IPS DF 6.9 (cell line): ENCODE measurements at places on chromosomes 6 and 20.

DNA sequence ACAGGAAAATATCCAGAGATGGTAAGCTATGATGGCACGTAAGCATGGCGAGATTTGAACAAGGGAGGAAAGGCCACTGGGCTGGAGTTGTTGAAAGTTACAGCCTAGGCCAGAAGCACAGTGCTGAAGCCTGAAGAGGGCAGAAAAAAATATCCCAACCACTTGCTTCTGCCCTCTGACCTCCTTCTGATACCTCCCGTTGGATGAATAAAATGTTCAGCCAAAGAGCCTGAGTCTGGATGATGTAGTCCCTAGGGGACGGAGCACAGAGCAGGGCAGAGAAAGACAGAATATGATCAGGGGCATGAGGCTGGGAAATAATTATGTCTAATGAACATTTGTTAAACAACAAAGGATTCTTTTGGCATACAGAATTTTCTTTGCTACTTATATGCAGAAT, 19.7 kb downstream of the KLHL31 start:
- no peak for DNase-seq

- no peak for DNase-seq
Measured at GRCh38 chr6:109255087-109255486, 127.2 kb downstream of the CD164 start.

DNA sequence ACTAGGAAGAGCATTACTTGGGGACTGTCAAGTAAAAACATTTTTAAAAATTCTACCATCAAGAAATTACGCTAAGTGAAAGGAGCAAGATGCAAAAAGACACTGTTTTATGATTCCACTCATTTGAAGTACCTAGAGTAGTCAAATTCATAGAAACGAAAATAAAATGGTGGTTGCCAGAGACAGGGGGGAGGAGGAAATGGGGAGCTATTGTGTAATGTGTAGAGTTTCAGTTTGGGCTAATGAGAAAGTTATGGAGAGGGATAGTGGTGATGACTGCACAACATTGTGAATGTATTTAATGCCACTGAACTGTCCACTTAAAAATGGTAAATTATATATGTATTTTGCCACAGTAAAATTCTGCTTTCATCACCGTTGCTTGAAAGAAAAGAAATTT, 83.8 kb downstream of the UST start:
- no peak for DNase-seq

DNA sequence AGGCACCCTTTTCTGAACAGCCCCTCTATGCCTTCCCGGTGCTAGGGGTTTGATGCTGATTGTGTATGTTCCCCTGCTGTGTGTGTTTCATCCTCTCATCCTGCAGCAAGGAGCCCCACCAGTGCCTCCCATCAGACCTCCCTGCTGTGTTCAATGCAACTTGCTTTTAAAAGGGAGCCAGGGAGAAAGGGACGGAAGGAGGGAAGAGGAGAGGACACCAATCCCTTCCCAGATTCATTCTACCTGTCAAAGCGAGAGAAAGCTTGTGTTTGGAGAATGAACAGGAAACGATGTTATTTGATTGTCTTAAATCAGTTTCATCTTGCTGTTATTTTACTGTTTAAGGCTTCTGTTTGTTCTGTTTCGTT, 259.2 kb downstream of the ADGB start:
- no peak for DNase-seq

- DNase-seq = no peak
Measured at GRCh38 chr6:169978615-169979161, 227.3 kb downstream of the ERMARD start.

- no peak for DNase-seq
Measured at GRCh38 chr20:45409521-45410272, 1.6 kb downstream of the DBNDD2 start.

DNA sequence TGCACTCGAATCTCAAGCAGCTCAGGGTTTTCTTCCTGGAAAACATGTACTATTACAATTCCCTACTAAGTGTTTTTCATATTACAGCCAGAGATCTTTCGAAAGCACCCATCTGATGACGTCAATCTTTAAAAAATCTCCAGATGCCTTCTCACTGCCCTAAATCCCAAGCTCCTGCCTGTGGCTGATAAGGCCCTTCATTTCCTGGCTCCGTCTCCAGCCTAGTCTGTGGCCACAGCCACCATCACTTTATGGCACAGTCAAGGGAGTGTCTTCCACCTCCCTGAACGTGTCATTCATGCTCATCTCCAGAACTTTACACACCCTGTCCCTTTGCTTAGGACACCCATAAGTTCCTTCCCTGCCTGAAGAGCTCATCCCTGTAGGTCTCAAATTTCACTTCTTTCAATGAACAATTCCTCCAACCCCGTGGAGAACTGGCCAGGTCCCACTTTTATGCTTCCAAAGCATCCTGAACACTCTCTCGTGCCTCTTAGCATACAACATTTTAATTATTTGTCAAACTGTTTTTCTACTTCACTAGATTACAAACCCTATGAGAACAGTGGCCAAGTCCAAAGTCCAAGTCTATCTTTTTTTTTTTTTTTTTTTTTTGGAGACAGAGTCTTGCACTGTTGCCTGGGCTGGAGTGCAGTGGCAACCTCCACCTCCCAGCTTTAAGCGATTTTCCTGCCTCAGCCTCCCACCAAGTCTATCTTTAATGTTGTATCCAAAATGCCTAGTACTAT, 106.1 kb upstream of the AGPAT4 start:
- DNase-seq = no peak

GRCh38 chr6:130632897-130633296, 194.3 kb upstream of the SMLR1 start:
- no peak for DNase-seq

DNA sequence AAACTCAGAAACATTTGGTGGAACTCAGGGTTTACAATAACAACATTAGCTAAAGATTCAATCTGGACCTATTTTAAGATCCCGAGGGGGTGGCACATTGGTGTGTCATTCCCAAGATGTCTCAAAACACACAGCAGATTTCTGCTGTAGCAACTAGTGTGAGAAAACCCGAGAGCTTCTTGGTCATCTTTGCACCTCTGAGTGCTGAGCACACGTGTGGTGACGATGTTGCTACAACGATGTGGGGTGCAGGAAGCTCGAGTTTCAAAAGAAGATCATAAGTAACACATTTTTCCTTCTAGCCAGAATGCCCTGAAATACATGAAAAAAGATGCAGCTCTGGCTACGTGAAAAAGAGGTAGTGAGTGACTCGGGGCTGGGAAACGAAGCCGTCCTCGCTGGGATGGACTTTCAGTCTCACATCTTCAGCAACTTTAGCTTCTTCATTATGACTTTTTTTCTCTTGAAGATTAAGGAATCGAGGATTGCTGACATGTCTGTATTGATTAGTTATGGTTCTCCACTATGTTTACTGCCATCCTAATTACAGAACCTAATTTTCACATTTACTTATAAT, 1.5 kb downstream of the RAMACL start:
- no peak for DNase-seq
